ENCODE measurements at places on chromosomes 11 and 22. TPM values are rescaled to one million over a fixed set of nuclear protein-coding genes. Genes with fewer than 3 reads are reported as not detected.

DNA sequence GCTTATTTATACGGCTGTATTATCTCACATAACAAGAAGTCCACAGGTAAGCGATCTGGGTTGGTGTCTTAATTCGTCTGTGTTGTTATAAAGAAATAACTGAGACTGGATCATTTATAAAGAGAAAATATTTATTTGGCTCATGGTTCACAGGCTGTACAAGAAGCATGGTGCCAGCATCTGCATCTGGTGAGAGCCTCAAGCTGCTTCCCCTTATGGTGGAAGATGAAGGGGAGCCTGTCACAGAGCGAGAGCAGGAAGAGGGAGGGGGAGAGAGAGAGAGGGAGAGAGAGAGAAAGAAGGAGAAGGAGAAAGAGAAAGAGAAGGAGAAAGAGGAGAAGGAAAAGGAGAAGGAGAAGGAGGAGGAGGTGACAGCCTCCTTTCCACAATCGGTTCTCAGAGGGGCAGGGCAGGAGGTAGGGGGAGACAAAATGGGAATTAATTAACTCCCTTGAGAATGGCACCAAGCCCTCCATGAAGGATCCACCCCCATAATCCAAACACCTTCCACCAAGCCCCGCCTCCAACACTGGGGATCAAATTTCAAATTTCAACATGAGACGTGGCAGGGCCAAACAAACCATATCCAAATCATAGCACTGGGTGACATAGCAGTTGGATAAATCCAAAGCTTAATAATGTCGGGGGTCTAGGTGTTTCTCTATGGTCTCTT is 15.0 kb upstream of the TRIM44 start:
- DNase-seq = no peak
- no peaks in the 10 kb centered on the region for H3K36me3 ChIP-seq
- H3K27ac ChIP-seq = no peak overlapping the region
- H3K4me3 ChIP-seq = no peak overlapping the region
- no peaks in the 10 kb centered on the region for H3K27me3 ChIP-seq

The OR52E6 gene
- not detected for total RNA-seq

GRCh38 chr11:105181100-105181499 is 41.5 kb upstream of the CARD18 start:
- H3K4me1 ChIP-seq = no peaks in the 10 kb centered on the region
- no peak for DNase-seq
- no peaks in the 10 kb centered on the region for H3K36me3 ChIP-seq
- H3K27ac ChIP-seq = no peak overlapping the region

DNA sequence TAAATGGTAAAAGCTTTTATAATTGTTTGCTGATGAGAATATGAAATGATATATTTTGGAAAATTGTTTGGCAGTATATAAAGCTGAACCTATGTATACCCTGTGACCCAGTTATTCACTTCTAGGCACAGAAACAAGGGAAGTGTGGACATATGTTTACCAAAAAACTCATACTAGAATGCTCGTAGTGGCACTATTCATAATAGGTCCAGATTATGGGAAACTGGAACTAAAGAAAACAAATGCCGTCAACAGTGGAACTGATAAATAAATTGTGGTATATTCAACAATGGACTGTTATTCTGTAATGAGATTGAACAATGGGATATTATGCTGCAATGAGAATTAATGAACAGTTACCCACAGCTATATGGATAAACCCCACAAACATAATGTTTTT is 32.8 kb downstream of the CSTPP1 start:
- no peak for DNase-seq
- H3K27me3 ChIP-seq = no peaks in the 10 kb centered on the region
- H3K27ac ChIP-seq = no peak overlapping the region
- no peaks in the 10 kb centered on the region for H3K4me1 ChIP-seq

- no peak overlapping the region for H3K27ac ChIP-seq
- no peaks in the 10 kb centered on the region for H3K27me3 ChIP-seq
- peaks cover under 1% of the 10 kb centered on the region for H3K4me1 ChIP-seq
- no peaks in the 10 kb centered on the region for H3K36me3 ChIP-seq
These were observed 4.5 kb upstream of the HDAC10 start for GRCh38 chr22:50255607-50256006.

The OR51I1 gene
- 0.44 TPM for total RNA-seq

DNA sequence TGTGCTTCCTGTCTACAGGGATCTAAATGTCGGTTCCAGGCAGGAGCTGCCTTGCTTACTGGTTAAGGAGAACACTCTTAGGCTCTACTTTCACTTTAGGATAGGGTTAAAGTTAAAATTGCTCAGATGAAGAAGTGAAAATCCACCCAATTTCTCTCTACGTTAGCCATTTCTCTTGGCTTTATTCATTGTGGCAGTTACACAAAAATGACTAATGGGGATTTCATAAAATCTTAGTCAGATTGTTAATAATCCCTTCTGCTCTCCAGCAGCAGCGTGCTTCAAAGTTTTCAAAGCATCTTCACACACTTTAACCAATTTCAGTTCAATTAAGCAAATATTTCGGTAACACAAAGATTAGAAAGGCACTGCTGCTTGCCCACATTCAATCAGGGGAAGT is 58.4 kb upstream of the RCN1 start:
- H3K36me3 ChIP-seq = no peaks in the 10 kb centered on the region
- no peak overlapping the region for H3K4me3 ChIP-seq
- H3K4me1 ChIP-seq = no peaks in the 10 kb centered on the region
- H3K27ac ChIP-seq = no peak overlapping the region
- H3K27me3 ChIP-seq = no peaks in the 10 kb centered on the region

- no peak overlapping the region for H3K27ac ChIP-seq
- no peaks in the 10 kb centered on the region for H3K27me3 ChIP-seq
- DNase-seq = no peak
- H3K36me3 ChIP-seq = no peaks in the 10 kb centered on the region
- no peak overlapping the region for H3K4me3 ChIP-seq
- no peaks in the 10 kb centered on the region for H3K4me1 ChIP-seq
These were observed 31.7 kb upstream of the SORL1 start for GRCh38 chr11:121420398-121420797.

The KCNC1 gene
- not detected for total RNA-seq

DNA sequence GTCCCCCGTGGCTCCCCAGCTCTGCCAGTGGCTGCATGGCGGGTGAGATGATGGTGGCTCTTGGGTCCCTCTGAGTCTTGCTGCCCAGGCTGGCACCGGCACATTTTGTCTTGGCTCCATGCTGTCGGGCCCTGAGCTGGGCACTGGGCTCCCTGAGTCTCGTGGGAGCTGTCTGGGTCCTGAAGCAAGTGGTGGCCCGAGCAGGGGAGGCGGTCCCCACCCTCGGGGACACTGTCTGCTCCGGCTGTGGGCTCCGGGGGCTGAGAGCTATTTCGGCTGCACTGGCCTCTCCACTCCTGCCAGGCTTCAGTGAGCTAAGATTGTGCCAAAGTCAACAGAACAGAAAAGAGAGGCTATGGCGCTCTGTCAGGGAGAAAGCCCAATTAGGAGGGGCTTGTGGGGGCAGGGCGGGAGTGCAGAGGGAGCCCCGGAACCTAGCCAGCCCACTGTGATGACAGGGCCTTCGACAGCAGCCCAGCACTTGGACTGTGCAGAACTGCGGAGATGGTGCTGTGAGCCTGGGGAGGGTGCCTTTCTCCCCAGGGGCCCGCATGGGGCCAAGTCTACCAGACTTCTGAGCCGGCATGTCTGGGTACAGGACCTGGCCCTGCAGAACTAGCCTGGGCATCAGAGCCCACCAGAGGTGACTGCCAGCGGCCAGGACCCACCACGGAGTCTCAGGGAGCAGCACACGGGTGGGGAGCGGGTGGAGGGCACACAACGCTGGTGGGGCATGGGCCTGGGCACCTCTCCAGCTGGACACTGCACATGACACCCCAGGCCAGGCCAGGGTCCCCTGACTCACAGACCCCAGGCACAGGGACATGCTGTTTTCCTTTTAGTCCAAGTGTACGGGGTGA is 38.0 kb downstream of the RTN4R start:
- no peaks in the 10 kb centered on the region for H3K36me3 ChIP-seq
- no peaks in the 10 kb centered on the region for H3K4me1 ChIP-seq
- H3K27ac ChIP-seq = no peak overlapping the region
- H3K27me3 ChIP-seq = no peaks in the 10 kb centered on the region
- DNase-seq = no peak

The ROBO4 gene
- 30.5 TPM for total RNA-seq

- no peak overlapping the region for H3K4me3 ChIP-seq
- H3K27ac ChIP-seq = no peak overlapping the region
- no peaks in the 10 kb centered on the region for H3K27me3 ChIP-seq
- no peaks in the 10 kb centered on the region for H3K36me3 ChIP-seq
- no peaks in the 10 kb centered on the region for H3K4me1 ChIP-seq
- no peak for DNase-seq
These were observed 262.3 kb upstream of the CADM1 start for GRCh38 chr11:115766561-115766960.

The KRTAP5-8 gene
- not detected for total RNA-seq

GRCh38 chr11:46600194-46600960 is 6.6 kb upstream of the AMBRA1 start:
- H3K4me3 ChIP-seq = no peak overlapping the region
- H3K27ac ChIP-seq = peak overlapping the region; percentile 80
- no peak for DNase-seq
- no peaks in the 10 kb centered on the region for H3K27me3 ChIP-seq

The GPHA2 gene
- not detected for total RNA-seq

DNA sequence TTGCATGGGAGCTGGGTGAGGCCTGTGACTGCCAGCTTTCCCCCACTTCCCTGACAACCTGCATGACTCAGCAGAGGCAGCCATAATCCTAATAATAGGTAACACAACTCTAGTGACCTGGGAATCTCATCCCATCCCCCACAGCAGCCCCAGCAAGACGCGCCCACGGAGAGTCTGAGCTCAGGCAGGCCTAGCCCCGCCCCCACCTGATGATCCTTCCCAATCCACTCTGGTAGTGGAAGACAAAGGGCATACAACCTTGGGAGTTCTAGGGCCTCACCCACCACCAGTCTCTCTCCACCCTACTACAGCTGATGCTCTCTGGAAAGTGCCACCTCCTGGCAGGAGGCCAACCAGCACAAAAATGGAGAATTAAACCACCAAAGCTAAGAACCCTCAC is 60.3 kb downstream of the CWF19L2 start:
- H3K27me3 ChIP-seq = no peaks in the 10 kb centered on the region
- H3K4me1 ChIP-seq = no peaks in the 10 kb centered on the region
- no peak overlapping the region for H3K4me3 ChIP-seq
- H3K27ac ChIP-seq = no peak overlapping the region
- H3K36me3 ChIP-seq = no peaks in the 10 kb centered on the region

The KLHL35 gene
- 2.6 TPM for total RNA-seq

The CSF2RB gene
- total RNA-seq = 3.8 TPM

The MRGPRX3 gene
- not detected for total RNA-seq

DNA sequence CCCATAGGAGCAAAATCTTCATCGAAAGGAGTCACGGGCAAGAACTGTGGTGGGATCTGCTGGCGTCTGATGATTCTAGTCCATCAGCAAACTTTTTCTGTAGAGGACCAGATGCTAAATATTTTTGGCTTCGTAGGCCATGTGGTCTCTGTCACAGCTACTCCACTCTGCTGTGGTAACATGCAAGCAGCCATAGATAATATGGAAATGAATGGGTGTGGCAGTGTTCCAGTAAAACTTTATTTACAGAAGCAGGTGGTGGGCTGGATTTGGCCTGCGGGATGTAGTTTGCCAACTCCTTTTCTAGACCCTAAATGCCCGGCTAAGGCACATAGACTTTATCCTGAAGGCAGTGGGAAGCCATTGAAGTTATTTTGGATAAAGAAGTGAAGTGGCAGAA is 32.9 kb downstream of the BMAL1 start:
- H3K4me3 ChIP-seq = no peak overlapping the region
- H3K27me3 ChIP-seq = no peaks in the 10 kb centered on the region
- H3K4me1 ChIP-seq = peaks cover 10% of the 10 kb centered on the region
- H3K27ac ChIP-seq = no peak overlapping the region
- H3K36me3 ChIP-seq = no peaks in the 10 kb centered on the region
- no peak for DNase-seq

GRCh38 chr11:73142128-73142377 is at the start of gene FCHSD2:
TSS of gene FCHSD2 (minus strand) at chr11:73142318. CDS start at chr11:73141877, 441 bp downstream.
- no peaks in the 10 kb centered on the region for H3K27me3 ChIP-seq
- H3K4me3 ChIP-seq = peak within 1 kb of the TSS; percentile 93
- no peaks in the 10 kb centered on the region for H3K36me3 ChIP-seq
- peak within 1 kb of the TSS; percentile 97 for H3K27ac ChIP-seq

GRCh38 chr22:31896472-31896871 is 47.9 kb upstream of the YWHAH start:
- no peaks in the 10 kb centered on the region for H3K4me1 ChIP-seq
- DNase-seq = no peak
- H3K27ac ChIP-seq = no peak overlapping the region
- H3K4me3 ChIP-seq = no peak overlapping the region
- H3K36me3 ChIP-seq = no peaks in the 10 kb centered on the region

GRCh38 chr11:12239396-12239795 is 129.0 kb downstream of the MICAL2 start:
- DNase-seq = no peak
- H3K27me3 ChIP-seq = no peaks in the 10 kb centered on the region
- H3K36me3 ChIP-seq = no peaks in the 10 kb centered on the region
- no peak overlapping the region for H3K4me3 ChIP-seq
- no peak overlapping the region for H3K27ac ChIP-seq

The C11orf16 gene
- total RNA-seq = not detected

- no peak overlapping the region for H3K4me3 ChIP-seq
- H3K36me3 ChIP-seq = no peaks in the 10 kb centered on the region
These were observed 298.3 kb downstream of the NTM start for GRCh38 chr11:131668500-131669400.

DNA sequence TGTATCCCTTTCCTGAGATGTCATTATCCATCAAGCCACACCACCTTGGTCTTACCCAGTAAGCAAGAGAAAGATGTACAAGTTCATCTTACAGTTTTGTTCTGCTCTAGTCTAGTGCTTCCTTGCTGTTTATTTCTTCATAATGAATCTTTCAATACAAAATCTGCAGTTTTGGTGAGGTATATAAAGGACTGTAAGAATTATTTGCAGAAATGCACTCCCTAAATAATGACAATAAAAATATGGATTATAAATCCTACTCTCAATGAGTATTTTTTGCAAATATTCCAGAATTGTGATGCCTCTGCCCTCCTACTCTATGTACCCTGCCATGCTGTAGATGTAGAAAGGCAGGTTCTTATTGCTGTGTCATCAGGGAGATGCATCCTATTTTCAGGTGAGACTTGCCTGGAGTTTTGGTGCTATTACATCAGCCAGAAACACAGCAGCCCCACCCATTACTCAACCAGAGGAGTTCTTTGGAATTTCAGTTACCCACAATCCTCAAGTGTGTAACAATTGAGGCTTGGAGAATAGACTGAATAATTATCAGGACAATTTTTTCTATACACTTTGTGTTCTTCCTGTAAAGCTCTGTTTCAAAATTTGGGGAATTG is at the start of gene OR10S1:
Gene OR10S1, minus strand, starts transcription at position 51 of the 617 bp plus-strand sequence. CDS start 117 bp downstream, outside the sequence.
- H3K27ac ChIP-seq = no peak within 1 kb of the TSS
- H3K4me3 ChIP-seq = no peak within 1 kb of the TSS
- no peaks in the 10 kb centered on the region for H3K4me1 ChIP-seq
- no peak for DNase-seq
- H3K36me3 ChIP-seq = no peaks in the 10 kb centered on the region
